Choroid plexus epithelial cell (primary cell): ENCODE measurements at places on chromosomes 2 and 18.

DNA sequence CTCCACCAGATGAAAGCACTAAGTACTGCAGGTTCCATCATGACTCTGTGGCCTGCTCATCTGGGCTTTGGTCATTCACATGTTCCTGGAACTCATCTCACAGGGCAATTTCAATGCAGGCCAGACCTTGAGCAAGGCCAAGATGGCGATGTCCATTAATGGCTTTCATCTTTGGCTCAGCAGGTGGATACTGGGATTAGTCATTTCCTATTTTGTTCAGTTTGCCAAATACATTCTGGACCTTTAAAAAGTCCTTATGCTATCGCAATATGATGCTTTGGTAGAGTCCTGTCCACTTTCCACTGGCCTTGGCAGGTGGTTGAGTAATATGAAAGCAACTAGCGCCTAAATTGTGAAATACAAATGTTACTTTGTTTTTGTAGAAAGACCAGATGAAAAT is 170.1 kb upstream of the REV1 start:
- peak; percentile 69 for DNase-seq

DNA sequence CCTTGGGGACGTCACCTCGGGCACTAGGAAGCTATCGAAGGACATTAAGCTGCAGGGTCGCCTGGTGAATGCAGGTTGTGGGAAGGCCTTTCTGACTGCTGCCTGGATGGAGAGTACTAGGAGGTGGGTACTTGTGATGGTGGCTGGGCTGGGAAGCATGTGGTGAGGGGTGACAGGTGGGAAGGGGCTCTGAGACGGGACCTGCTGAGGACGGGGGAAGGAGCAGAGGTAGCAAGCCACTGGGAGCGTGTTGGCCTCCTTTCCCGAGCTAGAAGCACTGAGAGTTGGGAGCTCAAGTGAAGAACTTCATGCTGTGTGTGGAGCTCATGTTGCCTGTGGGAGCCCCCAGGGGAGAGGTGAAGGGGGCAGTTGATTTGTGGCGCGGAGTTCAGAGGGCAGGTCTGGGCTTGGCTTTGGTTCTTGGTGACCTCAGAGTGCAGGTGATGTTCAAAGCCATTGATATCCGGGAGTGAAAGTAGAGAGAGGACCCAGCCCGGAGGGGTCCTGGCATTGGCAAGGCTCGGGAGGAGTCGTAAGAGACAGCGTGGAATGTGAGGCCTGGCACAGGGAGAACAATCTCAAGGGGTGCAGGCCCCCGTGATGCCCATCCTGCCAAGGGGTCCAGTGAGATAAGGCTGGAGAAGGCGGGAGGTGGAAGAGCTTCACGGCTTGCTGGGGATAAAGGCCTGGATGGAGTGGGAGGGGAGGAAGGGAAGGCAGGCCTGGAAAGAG is 13.2 kb downstream of the MROH2A start:
- no peak for DNase-seq

GRCh38 chr2:179273461-179273962 is 8.9 kb upstream of the SESTD1 start:
- DNase-seq, result no peak

DNA sequence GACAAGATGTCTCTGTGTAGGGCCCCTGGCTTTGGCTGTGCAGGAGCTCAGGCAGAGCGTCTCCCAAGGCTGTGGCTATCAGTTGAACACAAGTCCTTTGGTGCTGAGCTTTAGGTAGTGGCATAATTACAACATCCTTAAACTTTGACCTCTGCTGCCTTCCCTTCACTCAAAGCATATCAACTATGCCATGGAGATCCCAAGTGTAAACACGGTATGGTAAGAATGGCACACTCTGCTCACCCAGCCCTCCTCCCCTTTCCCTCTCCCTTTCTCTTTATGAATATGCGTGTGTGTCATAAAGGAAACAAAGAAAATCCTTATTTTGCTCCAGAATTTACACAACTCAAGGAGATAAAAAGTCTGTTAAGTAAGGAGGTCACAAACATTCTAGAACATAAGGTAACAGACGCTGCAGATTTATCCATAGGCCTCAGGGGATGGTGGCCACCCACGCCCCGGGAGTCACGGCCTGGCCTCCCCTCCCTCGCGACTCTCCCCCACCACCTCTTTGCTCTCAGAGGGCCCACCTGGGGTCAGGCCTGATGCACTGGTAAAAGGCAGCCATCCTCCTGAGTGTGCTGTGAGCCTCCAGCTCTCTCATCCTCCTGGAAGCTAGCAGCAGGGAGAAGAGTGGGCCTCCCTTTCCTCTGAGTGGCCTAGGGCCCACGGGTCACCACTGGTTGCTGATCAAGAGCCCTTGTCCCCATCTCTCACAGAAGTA is 67.3 kb downstream of the CRACDL start:
- DNase-seq, result no peak

DNA sequence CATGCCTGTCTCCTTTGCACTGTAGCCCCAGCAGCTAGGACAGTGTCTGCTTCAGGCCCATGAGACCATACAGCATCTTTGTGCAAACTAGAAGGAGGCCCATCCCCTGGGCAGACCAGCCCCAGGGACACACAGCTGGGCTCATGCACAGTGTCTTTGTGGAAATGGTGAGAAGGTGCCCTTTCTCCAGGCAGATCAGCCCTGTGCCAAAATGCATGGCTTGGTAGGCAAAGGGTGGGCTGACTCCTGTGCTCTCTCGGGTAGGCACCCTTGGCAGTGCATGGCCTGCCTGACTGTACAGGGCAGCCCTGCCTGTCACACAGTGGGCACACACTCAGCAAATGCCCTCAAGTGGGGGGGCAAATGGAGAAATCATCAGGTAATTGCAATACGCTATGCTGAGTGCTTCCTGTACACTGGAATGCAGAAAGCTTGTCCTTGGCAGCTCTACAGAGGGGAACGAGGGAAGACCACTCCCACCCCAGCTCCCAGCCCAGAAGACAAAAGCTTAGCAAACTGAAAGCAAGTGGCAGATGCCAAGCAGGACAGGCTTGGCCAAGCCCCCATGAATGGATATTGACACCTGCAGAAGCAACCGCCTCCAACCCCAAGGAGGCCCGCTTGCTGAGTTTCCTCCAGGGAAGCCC is 21.6 kb downstream of the TNS1 start:
- no peak for DNase-seq

- DNase-seq, result peak; percentile 20
These were observed 292.0 kb downstream of the ASXL3 start for GRCh38 chr18:33870059-33870458.

GRCh38 chr2:132669908-132670495 is at the start of gene LYPD1:
LYPD1 (minus strand) TSS chr2:132670205; CDS start chr2:132669932, 273 bp downstream.
- no peak for DNase-seq

DNA sequence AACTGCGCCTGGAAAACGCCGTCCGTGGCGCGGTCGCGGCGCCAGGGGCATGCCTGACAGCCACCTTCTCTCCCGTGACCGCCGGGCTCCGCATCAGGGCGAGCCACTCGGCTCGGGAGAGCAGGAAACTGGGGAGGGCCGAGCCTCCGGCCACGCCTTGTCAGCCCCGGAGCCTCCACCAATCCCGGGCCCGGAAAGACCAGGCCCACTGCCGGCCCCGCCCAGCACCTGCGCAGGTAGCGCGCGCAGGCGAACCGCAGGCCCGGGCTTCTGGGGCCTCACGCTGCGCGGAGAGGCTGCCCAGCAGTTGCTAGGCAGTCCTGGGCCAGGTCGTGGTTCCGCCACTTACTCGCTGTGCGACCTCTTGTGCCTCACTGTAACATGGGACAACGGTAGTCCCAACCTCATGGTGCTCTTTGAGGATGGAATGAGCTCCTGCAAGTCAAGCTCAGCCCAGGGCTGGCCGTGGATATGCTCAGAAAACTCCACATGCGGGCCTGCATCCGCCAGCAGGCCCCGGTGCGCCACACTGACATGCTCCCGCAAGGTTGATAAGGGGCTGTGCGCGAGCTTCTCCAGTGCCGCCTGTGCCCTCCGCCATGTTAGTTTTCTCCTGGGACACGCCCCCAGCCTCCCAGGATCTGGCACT is 97.1 kb downstream of the INHBB start:
- DNase-seq, result no peak

GRCh38 chr2:71894261-71894660 is 253.4 kb downstream of the CYP26B1 start:
- DNase-seq, result no peak

GRCh38 chr2:173148520-173148919 is 72.9 kb downstream of the MAP3K20 start:
- DNase-seq, result peak; percentile 57

GRCh38 chr18:77866351-77866750 is 616.7 kb downstream of the GALR1 start:
- no peak for DNase-seq

DNA sequence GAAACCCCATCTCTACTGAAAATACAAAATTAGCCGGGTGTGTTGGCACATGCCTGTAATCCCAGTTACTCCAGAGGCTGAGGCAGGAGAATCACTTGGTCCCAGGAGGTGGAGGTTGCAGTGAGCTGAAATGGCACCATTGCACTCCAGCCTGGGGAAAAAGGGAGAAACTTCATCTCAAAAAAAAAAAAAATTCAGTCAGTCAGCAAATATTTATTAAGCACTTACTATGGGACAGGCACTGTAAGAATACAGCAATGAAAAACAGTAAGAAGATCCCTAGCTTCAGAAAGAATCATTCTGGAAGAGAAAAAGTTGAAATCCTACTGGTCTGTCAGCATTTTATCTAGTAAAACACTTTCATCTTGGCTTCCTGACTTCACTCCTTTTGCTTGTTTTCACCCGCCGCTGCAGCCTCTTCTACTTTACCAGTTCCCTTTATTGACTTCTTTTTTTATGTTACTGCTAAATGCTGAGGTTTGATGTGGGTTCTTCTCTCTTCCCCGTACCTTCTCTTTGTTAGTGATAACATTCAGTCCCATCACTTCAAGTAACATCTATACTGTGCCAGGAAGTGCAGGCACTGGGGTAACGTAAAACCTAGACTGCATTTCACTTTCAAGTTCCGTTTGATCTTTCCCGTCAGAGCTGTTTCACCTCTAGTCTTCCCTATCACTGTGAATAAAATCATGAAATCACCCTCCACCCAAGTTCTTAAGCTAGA is 10.8 kb upstream of the TAF4B start:
- DNase-seq, result no peak

GRCh38 chr18:3345452-3345851 is 83.5 kb downstream of the MYL12B start:
- peak; percentile 42 for DNase-seq

- DNase-seq, result no peak
These were observed 31.3 kb downstream of the PTRHD1 start for GRCh38 chr2:24761866-24762265.

- no peak for DNase-seq
These were observed 168.8 kb downstream of the TXNL1 start for GRCh38 chr18:56469582-56469981.

GRCh38 chr2:218436992-218437391 is 18.1 kb downstream of the VIL1 start:
- no peak for DNase-seq

DNA sequence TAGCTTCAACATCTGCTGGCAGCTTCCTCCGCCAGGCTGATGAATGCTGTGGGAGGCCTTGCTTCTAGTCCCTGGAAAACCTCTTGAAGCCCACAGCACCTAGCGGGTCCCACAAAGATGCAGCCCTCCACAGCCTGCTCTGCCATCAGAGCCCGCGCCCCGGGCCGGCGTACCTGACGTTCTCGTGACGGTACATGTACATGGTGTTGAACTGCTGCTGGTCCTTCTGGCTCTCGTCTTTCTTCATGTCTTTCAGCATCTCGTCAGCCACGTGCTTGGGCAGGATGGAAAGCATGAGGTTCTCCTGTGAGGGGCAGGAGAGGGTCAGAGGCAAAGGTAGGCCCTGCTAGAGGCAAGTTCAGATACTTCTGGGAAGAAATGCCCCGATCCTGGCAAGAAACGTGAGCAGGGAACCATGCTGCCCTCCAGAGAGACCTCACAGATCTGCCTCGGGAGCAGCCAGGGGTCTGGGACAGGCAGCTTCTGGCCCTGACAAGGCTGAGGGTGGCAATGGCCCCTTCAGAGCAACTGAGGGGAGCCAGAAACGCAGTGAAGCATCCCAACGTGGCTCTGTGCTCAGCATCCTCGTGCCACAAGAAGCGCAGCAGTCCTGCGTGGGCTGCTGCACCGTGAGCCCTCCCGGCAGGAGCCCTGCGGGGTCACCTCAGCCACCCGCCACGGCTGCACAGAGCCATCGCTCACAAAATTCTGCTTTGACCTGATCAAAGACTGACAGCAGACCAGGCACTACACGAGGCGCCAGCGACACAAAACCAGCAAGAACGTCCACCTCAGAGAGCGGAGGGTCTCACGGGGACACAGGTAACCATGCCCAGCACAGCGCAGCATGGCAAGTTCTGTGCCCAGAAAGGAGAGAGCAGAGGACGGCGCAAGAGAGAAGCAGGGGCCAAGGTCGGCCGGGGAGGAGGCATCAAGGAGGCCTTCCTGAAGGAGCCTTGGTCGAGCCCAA is 49.1 kb downstream of the CENPO start:
- no peak for DNase-seq

DNA sequence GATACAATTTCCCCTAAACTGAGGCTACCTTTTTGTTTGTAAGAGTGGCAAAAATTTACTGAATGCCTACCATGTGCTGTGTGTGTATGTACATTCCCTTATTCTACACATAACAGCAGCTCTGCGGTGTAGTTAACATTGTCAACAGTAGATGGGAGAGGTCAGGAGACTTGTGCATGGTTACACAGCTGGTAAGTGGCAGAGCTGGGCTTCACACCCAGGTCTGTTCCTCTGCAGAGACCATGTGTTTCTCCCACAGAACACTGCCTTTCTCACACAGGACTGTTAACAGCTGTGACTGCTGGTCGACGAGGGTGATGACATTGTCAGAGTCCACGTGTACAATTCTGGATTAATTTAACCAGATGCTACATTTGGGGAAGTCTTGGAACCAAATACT is 49.1 kb downstream of the EML6 start:
- DNase-seq, result peak; percentile 26

DNA sequence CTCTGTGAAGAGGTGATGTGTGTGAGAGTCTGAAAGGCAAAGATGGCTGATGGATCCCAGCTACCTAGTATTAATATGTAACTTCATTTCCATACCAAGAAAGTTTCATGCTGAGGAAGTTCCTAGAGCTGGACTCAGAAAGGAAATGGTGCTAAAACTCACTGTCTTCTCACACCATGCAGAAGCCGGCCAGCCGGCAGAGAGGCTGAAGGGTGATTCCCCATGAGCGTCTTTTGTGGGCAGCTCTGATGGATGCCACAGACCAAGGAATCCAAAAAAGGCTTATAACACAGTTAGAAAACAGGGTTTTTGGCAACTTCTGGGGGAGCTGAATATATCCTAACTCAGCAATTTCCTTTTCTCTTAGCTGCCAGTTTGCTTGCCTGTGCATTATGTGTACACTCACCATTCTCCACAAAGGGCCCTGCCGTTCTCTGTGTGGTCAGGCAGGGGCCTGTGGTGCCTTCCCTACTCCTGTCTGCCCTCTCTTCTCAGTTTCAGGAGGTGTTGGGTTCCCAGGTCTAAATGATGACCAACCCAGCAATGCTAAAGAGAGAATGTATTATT is 289.4 kb downstream of the MTX2 start:
- no peak for DNase-seq

DNA sequence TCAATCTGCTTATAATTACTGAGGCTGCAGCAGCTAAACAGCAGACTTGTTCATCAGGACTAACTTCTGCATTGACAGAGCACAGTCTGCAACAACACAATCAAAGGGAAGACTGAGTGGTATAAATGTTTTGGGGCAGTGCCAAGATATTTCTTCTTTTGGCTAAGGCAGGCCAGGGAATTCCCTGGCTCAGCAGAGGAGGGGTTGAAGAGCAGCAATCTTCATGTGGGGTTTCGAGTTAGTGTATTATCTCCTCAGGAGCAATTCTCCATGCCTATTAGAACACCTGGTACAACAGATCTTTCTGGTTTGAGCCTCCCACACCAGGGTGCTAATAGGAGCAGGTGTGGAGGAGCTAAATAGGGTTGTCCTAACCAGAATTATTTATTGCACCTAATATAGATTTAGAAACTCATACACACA is 103.0 kb upstream of the STK17B start:
- peak; percentile 85 for DNase-seq
